ENCODE measurements at places on chromosomes 7 and 10.

- DNase-seq, result no peak
These were observed 273.3 kb upstream of the LRGUK start for GRCh38 chr7:133853706-133854276.

GRCh38 chr10:1366322-1366691 lies 310.1 kb downstream of the WDR37 start:
- no peak for DNase-seq

DNA sequence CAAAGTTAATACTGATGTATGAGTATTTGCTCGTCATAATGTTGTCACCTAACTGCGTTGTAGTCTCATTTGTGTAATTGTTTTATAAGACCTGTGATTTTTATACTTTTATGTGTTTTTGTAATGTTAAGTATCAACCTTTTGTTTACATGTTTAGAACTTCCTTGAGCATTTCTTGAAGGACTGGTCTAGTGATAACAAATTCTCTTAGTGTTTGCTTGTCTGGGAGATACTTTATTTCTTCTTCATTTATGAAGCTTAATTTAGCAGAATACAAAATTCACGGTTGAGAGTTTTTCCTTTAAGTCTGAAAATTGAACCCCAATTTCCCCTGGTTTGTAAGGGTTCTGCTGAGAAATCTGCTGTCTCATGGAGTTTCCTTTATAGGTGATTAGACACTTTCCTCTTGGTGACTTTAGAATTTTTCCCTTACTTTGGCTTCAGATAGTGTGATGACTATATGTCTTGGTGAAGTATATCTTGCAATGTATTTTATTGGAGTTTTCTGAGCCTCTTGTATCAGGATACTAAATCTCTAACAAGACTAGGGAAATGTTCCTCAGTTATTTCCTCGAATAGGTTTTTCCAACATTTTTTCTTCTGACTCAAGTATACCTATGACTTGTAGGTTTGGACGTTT lies 154.9 kb downstream of the WDR11 start:
- no peak for DNase-seq

DNA sequence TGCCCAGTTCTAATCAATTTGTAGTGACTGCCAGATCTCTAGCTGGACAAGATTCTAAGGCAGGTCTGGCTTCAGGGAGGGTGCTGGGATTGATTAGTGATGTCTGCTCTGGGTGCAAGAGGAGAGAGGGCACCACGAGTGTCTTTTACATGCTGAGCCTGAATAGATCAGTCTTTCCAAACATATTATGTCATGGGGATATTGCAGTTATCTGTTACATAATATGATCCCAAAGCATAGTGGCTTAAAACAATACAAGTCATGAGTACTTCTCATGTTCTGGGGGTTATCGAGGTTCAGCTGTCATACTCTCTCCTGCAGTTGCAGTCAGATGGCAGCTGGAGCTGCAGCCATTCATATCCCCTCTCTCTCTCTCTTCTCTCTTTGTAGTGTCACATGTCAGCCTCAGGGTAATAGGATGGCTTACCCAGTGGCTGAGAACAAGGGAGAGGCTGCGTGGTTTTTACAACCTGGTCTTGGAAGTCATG lies 26.0 kb downstream of the SLC29A3 start:
- DNase-seq, result no peak

- no peak for DNase-seq
These were observed 14.5 kb downstream of the LOXL4 start for GRCh38 chr10:98253499-98253898.

- no peak for DNase-seq
These were observed 113.2 kb downstream of the KMT2E start for GRCh38 chr7:105127179-105127578.

- no peak for DNase-seq
These were observed 21.7 kb downstream of the KLHDC10 start for GRCh38 chr7:130091999-130092398.

DNA sequence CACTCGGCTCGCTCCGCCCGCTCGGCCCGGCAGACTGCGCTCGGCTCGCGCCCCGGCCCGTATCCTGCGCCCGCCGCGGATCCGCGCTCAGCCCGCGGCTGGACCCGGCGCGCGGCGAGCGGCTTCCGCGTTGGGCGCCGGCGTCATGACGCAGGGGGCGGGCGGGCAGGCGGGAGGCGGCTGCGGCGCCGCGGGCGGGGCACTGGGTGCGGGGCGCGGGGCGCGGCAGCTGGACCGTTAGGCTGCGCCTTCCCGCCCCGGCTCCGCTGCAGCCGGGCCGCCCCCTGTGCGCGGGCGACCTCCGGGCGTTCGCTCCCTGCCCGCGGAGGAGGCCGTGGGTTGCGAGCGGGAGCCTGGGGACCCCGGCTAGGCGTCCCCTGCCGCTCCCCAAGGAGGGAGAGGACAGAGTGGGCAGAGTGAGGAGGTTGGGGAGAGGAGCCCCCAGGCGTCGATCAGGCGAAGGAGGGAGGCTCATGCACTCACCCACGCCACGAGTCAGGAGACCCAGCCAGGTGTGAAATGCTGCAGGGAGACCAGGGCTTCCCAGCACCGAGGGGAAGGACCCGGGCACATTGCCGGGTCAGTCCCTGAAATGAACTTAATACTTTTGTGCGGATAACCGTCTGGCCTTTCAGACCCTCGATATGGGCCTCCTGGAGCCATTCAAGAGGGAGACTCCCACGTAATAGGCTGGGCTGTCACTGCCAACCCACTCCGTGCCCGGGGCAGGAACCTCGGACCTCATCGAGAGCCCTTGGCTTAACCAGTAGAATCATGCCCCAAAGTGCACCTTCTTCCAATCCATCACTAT lies at the start of gene PIP4K2A:
PIP4K2A (minus strand) TSS at position 100 of the 811 bp plus-strand sequence. CDS start 252 bp downstream, outside the sequence.
- no peak for DNase-seq

DNA sequence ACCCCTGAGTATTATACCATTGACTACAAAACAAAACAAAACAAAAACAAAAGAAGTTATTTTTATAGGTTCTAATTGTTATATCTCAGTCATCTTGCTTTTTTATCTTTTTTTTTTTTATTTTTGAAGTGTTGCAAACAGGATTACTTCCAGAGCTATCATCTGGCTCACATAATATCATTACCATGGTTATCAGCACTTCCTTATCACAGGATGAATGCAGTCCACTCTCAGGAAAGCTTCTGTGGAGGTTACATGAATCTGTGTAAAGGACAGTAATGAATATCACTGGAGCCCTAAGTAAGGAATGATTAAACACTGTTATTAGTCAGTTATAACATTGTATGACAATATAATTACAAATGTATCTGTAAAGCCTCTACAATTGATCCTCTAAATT lies 451.5 kb downstream of the PLXDC2 start:
- DNase-seq, result no peak

- DNase-seq, result no peak
These were observed 6.0 kb downstream of the SHH start for GRCh38 chr7:155806096-155806871.

DNA sequence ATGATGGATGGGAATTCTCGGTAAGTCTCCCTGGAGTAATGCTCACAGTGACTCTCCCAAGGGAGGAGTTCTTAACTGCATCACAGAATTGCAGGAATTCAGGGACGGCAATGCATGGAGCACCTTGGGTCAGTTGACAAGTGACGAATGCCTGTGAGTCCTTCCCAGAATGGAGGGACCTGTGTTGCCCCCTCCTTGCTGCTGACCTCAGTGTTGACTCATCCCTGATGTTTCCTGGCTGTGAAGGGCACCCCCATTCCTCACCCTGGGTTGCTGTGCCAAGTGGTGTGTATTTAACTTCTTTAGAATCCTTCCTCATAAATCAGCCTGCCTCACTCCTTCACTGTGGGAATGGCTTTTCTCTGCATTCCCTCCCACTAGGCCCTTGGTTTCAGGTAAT lies 98.9 kb downstream of the LRMDA start:
- no peak for DNase-seq

- no peak for DNase-seq
These were observed 61.4 kb downstream of the FRMPD2 start for GRCh38 chr10:48213047-48213446.

GRCh38 chr10:131822692-131823245 lies 78.0 kb upstream of the PPP2R2D start:
- DNase-seq, result no peak

DNA sequence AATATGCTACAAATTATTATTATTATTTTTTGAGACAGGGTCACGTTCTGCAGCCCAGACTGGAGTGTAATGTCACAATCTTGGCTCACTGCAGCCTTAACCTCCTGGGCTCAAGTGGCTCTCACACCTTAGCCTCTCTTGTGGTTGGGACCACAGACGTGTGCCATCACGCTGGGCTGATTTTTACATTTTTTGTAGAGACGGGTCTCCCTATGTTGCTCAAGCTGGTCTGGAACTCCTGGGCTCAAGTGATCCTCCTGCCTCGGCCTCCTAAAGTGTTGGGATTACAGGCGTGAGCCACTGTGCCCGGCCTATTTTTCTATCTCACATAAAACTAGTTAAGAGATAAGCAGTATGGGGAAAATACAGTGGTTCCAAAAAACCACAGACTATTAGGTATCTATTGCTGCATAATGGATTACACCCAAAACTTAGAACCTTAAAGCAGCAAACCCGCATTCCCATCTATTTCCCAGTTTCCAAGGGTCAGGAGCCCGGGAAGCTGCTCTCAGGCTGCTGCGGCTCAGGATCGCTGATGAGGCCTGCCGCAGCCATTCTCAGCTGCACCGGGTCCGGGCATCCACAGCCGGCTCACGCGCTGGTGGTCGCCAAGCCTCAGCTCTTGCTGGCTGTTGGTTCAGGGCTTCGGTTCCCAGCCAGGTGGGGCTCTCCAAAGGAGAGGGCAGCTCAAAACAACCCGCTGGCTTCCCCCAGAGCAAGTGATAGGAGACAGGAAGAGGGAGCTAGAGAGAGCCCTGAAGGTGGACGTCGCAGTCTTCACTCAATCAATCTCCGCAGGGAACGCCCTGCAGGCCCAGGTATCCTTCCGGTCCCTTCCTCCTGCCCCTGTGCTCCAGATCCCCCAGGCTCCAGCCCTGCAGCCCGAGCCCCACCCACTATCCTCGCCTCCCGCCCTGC lies 128.2 kb downstream of the UBE2H start:
- DNase-seq, result peak; percentile 95

DNA sequence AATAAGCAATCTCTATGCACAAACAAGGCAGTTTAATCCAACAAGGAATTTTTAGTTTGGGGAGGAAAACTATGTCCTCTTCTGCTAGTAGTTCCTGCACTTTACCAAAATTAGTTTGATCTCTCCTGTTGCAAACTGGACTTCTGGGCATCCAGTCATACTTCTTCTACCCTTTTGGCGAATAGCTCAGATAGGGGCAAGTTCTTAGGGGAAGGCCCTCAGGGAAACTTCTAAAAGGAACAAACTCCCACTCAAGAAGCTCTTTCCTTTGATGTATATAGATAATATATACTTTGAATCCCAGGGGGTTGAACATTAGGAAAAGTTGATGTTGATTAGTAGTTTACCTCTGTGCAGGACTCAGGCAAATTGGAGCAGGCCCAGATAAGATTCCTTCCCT lies 21.5 kb upstream of the PPP1R17 start:
- no peak for DNase-seq

DNA sequence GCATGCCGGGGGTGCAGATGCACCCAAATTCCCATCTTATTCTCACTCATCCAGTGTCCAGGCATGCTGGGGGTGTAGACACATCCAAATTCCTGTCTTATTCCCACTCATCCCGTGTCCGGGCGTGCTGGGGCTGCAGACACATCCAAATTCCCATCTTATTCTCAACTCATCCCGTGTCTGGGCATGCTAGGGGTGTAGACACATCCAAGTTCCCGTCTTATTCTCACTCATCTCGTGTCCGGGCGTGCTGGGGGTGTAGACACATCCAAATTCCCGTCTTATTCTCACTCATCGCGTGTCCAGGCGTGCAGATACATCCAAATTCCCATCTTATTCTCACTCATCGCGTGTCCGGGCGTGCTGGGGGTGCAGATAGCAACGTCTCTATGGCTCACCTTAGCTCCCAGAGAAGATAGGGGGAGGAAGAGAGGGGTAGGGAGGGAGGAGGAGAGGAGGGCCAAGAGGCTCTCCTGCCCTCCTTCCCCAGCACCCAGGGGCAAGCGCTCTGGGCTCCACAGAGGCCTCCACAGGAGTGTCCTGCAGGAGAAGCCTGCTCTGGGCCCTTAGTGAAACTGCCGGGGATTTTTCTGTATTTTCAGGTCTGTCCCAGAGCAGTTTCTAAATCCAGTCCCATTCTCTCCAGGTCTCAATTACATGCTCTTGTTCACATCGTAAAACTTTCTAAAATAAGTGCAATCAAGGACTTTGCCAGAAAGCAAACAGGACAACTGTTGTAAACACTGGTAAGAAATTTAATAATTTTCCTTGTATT lies 210.8 kb downstream of the DIP2C start:
- DNase-seq, result no peak

DNA sequence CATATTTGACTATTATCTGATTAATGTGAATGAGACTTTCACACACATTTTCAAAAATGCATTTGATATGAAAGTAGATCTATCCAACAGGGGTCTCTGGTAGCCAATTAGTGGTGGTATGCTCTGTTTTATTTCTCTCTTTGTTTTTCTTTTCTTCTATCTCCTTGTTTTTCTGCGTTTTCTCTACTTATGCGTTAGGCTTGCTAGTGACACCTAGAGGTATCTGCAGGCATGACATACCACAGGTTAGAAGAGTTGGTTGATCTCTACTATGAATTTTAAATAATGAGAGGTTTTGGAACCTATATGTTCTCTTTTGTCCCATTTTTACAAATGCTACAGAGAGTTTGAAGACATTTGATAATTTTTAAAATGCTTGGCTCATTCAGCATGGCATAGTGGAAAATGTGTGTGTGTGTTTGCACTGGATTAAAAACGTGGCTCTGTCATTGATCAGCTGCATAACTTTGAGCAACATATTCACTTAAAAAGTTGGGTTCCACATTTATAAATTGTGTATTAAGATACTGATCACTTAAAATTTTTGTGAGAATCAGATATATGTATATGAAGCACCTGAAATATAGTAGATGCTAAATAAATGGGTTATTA lies 28.1 kb upstream of the PLXDC2 start:
- no peak for DNase-seq

DNA sequence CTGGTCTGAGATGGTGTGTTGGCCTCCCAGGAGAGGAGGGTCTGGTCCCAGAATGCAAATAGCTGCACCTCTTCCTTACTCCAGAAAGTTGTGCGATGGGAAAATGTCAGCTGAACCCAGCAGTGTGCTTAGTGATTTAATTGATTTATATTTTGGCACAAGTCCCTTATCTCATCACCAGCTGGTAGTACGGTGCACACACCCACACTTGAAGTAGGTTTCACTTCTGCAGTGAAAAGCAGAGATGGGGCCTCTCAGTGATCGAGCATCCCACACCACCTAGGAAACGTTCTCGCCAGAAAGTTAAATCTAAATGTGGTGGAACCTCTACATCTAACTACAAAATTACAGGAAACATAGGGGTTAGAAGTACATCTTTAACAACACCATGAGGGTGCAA lies 80.4 kb downstream of the UBE3C start:
- DNase-seq, result no peak

GRCh38 chr10:129541748-129542487 lies 74.9 kb downstream of the MGMT start:
- DNase-seq, result no peak

GRCh38 chr7:37284805-37285231 lies 163.8 kb downstream of the ELMO1 start:
- DNase-seq, result no peak

DNA sequence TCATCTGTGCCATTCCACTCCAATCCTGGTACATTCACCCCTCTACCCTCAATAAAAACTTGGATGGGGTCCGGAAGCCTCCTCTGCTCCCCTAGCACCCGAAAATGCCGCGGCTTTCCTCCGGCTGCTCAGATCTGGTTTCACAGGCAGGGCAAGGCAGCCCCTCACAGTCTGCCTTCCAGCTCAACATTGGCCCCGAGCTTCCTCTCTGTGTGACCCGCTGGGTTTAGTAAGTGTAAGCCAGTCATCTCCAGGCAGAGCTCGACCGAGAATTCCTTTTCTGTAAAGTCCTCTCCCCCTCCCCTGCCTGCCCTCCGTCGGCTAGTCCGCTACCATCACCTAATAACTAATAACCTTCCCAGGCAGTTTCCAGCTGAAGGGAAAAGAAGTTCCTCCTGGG lies 3.4 kb downstream of the INHBA start:
- no peak for DNase-seq

Measured in NCI-H187 treated with DMSO at 0.1 percent for 48 hours (cell line).